ENCODE measurements at places on chromosomes 3 and 15.

DNA sequence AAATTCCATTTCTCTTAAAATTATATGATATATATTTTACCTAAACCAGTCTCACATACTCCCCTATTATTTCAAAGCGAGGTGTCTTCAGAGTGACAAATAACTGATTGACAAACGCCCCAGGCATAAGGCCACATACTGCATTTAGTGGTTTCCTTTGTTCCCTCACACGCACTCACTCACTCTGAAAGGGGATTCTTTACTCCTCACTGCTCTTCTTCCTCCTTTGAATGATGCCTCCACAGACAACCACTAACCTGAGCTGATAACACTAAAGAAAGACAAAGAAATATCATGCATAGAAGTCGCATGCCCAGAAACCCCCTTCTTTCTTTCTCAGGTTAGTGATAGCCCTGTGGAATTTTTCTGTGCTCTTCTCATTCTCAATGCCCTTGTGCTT lies 24.1 kb upstream of the BBX start:
- DNase-seq: no peak

DNA sequence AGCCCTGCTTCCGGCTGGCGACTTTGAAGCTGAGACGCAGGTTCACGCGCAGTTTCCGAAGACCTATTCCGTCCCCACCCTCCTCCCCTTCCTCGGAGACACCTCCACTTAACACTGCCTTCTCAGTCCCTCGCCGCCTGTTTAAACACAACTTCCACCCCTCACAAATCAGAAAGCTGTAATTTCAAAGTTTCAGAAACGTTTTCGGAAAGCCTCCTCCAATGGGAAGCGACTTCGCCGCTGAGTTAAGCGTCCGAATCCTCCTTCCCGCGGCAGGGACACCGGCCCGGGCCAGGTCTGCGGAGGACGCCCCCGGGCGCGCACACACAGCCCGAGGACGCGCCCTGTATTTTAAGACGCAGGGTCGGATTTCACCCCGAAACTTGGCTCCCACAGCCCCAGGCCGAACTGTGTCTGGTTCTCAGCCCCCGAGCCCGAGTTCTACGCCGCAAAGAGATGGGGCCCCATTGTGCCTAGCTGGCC lies 559 bp upstream of the LRRN1 start:
- no peak for DNase-seq

DNA sequence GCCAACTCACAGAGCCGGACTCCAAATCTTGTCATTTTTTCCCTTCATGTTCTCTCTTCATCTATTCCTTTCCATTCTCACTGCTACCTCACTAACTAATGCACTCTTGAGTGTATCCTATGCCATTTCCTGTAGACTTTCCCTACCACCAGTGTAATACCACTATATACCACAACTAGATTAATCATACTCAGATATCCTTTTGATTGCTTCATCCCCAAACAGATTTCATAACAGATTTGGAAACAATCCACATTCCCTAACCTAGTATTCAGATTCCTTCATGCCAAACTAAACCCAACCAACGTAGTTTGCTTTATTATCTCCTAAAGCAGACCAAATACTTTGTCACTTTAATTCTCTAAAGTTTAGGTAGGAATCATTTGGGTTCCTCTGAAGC lies 2.6 kb upstream of the PLOD2 start:
- DNase-seq: no peak

GRCh38 chr3:194690501-194691372 lies 5.1 kb downstream of the FAM43A start:
- DNase-seq: no peak

GRCh38 chr3:66492071-66492470 lies 8.8 kb downstream of the LRIG1 start:
- DNase-seq: no peak

DNA sequence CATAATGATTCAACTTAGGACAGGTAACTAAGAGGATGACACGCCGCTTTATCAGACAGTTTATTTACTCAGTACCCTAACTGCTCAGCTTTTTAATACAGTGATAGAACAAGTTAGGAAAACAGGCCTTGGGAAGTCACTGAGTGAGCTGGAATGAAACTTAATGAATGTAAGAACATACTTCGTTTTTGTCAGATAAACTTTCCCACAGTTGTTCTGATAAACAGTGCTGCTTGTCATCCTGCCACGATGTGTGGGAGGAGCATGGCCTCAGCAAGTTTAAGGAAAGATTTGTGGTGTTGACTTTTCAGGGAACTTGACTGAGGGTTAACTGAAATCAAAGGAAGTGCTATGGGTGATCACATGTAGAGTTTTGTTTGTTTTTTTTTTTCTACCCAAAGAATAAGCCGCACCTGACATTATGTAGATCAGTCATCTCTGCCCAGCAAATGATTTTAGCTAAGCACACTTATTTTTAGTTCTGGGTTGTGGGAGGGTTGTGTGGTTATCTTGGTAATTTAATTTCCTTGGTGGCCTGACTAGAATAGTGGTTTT lies 5.6 kb upstream of the P2RY14 start:
- DNase-seq: no peak

DNA sequence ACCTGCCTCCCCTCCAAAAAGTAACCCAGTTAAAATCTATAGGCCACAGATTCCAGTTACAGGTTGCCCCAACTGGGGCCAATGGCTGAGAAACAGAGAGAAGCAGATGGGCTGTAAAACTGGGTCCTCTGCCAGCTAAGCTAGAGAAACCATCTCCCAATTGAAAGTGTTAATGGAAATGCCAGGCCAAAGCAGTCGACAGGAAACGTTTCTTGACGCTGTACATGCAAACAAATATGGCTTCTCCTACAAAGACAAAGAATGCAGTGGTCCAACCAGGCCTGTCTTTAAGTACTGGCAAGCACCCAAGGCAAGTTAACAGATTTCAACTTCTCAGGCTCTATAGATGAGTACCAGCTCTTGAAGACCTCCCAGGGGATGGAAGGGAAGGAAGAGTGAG lies 71.3 kb downstream of the MAGI1 start:
- no peak for DNase-seq

DNA sequence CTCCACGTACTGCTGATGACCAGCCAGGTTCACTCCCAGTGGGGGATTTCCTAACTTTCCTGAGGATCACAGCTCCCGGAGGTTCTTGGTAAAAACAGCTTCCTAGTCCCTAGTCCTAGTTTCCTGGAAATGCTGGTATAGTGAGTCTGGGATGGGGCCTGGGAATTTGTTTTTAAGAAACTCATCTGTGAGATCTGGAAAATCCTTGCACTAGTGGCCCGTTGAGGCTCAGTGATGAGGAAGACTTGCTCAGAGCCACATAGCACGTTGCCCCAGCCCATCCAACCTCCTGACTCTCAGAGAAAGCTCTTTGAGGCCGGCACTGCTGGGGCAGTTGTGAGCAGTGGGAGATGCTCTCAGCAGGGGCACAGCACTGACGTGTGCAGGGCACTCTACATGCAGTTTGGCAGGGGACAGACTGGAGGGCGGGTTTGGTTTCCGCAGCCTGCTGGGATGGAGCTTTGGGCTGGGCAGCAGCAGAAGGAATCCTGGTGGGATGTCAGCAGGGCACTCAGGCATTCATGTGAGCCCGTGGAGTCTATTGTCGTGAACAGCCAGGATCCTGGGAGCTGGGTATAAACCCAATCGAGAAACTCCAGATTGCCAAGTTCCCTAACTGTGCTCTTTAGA lies 31.6 kb downstream of the SAXO2 start:
- DNase-seq: no peak

- DNase-seq: no peak
These were observed 620.7 kb upstream of the ZNF385D start for GRCh38 chr3:22371607-22372291.

DNA sequence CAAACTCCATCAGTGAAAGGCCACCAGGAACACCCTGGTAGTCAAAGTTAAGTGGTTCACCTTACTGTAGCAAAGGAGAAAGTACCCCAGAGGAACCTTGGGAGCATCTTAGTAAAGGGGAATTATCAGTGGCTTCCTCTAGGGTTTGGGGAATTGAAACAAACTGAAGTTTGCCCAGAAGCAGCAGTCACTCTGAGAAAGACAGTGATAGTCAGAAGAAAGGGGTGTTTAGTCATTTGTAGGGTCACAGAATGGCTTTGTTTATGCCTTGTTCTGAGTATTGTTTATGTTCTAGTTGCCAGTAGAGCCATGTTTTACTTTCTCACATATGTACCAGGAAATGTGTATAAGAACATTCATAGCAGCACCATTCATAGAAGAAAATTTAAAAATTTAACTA lies 93.8 kb downstream of the FHIT start:
- DNase-seq: no peak

DNA sequence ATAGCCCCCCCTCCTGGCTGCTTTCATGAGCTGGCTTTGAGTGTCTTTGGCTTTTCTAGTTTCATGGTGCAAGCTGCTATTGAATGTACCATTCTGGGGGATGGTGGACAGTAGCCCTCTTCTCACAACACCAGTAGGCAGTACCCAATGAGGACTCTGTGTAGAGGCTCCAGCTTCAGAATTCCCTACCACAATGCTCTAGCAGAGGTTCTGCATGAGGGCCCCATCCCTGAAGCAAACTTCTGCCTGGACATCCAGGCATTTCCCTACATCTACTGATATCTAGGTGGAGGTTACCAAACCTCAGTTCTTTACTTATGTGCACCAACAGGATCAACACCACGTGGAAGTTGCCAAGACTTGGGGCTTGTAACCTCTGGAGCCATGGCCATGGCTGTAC lies 1742.9 kb downstream of the SI start:
- DNase-seq: no peak

DNA sequence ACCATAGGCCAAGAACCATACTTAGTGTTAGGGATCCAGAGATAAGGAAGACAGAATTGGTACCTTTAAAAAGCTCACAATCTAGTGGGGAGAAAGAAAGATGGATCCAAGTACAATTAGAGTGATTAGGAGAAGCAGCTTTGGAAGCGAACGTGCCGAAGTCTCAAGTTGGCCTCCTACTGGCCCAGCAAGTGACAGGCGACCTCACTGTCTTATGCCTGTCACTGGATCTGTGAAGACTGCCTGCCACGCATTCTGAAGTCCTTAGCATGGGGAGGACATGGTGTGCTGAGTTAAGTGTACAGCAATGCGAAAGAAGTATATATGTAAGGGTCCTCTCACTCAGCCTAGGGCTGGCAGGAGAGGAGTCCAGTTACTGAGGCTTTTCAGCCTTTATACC lies 141.0 kb downstream of the GABRB3 start:
- no peak for DNase-seq

DNA sequence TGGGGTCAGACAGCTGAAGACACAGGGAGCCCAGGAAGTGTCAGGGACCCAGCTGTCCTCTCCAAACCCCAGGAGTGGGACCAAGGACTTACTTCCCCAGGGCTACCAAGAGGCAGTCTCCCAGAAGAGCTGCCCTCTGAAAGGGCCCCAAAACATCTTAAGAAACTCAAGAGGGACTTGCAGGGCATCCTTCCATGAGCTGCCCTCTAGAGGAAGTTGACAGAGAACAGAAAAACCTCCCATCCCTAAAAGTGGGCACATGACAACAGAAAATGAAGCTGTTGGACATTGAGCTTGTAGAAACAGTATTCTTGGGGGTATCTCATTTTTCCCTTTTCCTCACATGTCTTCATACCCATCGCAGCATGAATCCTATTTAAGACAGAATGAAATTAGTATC lies 58.9 kb downstream of the MECOM start:
- DNase-seq: no peak

- no peak for DNase-seq
These were observed 6.0 kb downstream of the SNRPA1 start for GRCh38 chr15:101288905-101289513.

GRCh38 chr3:189186101-189186500 lies 14.3 kb downstream of the TPRG1 start:
- DNase-seq: no peak

DNA sequence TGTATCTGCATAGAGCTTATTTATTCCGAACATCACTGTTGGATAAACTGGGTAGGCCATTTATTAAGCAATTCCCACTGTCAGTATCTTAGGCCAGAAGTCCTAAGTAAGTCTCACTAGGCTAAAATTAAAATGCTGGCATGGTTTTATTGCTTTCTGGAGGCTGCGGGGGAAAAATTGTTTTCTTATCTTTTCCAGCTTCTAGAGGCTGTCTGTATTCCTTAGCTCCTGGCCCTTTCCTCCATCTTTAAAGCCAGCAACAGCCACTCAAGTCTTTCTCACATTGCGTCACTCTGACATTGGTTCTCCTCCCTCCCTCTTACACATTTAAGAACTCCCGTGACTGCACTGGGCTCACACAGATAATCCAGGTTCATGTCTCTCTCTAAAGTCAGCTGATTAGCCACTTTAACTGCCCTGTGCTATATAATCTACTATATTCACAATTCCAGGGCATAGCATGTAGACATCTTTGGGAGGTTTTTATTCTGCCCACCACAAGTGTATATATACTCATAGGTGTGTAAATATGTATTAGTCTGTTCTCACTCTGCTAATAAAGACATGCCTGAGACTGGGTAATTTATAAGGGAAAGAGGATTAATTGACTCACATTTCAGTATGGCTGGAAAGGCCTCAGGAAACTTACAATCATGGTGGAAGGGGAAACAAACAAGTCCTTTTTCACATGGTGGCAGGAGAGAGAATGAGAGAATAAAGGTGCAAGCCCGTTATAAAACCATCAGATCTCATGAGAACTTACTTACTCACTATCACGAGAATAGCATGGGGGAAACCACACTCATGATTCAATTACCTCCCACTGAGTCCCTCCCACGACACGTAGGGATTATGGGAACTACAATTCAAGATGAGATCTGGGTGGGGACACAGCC lies 113.5 kb upstream of the SLC7A14 start:
- no peak for DNase-seq

DNA sequence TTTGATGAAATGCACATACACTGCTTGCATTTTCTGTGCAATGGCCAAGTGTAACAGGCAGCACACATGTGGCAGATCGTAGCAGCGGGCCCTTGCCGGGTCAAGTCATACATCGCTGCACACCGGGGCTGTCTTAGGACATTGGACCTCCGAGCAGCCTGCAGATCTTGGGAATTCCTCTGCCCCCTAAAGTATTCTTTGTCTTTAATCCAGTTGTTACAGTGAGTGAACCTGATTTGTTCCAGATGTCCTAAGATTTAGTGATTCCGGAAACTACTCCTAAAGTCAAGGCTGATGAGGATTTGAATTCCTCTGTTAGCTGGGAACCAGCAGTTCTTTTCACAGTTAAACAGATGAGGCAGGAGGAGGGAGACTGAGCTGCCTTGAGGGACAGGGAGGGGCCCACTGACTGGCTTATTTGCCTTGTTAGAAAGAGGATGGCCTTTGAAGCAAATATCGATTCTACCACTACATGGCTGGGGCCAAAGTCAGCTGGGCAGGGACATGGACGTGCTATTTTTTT lies 190.7 kb upstream of the CTDSPL start:
- DNase-seq: no peak

Data from stimulated activated CD8-positive, alpha-beta memory T cell treated with anti-CD3 and anti-CD28 coated beads, Interleukin-7, amount 100 ng/mL, for 1 hour (primary cell).